ENCODE measurements at places on chromosomes 11 and 22.

- DNase-seq: no peak
Observed at GRCh38 chr22:21054714-21055563, 9.2 kb downstream of the LRRC74B start.

GRCh38 chr22:30238136-30238535, 8.4 kb downstream of the LIF start:
- DNase-seq: no peak

DNA sequence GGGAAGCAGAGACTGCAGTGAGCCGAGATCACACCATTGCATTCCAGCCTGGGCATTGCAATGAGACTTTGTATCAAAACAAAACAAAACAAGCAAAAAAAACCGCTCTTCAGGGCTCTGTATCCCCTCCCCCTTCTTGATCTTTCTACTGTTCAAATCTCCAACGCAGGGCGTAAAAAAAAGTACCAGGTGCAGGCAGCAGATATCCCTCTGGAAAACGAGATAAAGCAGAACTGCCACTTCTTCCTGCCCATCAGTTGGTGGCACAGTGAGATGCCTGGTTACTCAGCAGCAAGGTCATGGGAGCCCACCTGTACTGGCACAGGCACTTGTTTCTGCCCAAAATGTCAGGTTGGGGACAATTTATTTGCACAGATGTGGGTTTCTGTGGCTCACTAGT, 11.2 kb downstream of the CCS start:
- no peak for DNase-seq

- DNase-seq: no peak
Observed at GRCh38 chr22:45551310-45552016, 48.8 kb downstream of the FBLN1 start.

DNA sequence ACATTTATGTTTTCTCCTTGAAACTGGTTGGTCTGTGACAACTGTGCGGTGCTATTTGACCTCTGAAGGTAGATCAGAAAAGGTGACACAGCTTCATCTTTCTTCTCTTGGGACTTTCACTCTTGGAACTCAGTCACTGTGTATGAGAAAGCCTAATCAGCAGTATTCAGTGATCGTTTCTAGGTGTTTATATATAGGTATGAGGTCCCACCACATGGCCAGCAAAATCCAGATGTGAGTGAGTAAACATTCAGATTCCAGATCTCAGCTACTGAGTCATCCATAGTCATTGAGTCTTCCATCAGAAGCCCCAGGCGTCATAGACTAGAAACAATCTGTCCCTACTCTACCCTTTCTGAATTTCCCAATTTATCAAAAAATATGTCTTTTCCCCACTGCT, 117.3 kb upstream of the CTSC start:
- DNase-seq: no peak

- no peak for DNase-seq
Observed at GRCh38 chr11:107804971-107805370, 53.6 kb downstream of the SLC35F2 start.

DNA sequence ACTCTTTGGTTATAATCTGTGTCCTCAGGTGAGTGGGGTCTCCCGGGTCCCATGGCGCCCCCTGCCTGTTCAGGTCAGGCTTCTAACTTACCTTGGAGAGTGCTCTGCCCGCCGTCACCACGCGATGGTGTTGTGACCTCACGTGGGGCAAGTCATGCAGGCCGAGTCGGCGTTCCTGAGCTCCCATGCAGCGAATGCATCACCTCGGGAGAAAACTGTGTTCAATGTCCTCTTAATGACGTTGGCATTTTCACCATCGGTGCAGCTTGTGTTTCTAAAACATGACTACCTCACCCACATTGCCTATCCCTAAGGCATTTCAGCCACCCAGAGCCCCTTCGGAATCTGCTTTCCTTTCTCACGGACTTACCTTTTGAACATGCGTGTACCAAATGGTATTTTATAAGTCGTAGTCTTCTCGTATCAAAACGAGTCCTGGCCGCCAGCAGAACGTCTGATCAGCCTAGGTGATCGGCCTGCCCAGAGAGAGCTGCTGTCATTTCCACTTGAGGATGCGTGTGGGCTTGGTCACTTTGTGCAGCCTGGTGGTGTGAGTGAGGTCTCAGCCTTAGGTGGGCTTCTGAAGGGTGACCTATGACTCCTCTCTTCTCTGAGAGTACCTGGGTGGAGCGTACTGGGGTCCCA, 64.8 kb downstream of the TBC1D22A start:
- no peak for DNase-seq

GRCh38 chr11:26950260-26950719, 43.6 kb upstream of the FIBIN start:
- DNase-seq: no peak

GRCh38 chr11:57764021-57764420, 2.4 kb downstream of the CTNND1 start:
- DNase-seq: no peak

GRCh38 chr11:33387581-33387980, 130.4 kb downstream of the HIPK3 start:
- DNase-seq: no peak

DNA sequence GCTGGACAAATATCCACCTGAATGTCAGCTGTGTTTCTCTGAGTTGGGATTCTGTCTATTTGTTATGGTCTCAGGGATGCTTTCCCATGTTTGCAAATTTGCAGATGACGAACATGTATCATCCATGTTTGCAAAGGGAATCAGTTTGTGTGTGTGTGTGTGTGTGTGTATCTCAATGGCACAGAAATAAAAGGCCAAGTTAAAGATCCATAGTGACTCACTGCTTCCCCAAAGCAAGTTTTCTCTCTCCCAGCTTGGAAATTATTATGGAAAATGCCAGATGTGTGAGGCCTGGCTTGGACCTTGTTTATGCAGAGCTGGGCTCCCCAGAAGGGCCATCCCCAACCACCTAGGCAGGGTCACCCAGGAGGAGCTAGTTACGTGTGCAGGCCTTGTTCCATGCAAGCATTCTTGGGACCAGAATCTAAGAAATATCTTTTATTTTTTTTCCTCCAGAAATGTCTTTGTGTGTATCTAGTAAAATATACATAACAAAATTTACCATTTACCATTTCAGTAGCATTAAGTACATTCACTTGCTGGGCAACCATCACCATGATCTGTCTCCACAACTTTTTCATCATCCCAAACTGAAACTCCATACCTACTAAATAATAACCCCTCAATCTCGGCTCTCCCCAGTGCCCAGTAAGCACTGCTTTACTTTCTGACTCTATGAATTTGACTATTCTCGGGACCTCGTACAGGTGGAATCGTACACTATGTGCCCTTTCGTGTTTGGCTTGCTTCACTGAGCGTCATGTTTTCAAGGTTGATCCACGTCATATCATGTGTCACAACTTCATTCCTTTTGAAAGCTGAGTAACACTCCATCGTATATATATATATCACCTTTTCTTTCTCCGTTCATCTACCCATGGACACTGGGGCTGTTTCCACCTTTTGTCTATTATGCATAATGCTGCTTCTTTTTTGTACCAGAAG, 56.6 kb upstream of the WNT7B start:
- no peak for DNase-seq

GRCh38 chr22:31349960-31350359, 3.8 kb upstream of the PATZ1 start:
- no peak for DNase-seq
